ENCODE measurements at places on chromosomes 2 and 18.

GRCh38 chr2:85995648-85996529 is 107.1 kb upstream of the ST3GAL5 start:
- DNase-seq, result no peak

DNA sequence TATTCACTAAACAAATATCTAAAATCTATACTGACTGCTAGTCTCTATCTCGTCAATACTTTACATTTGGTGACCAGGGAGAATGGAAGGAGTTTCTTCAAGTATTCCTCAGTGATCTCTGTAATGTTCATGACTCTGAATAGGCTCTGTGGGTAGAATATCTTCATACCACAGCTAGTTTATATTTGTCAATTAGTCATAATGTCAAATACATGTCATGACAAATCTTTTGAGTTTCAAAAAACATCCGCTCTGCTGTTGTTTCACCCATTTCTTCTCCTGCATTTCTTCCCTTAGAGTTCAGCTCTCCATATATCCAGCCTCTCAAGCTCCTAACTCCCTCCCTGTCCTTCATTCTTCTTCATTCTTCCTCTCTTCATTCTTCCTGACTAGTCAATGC is 206.5 kb upstream of the FANCL start:
- DNase-seq, result no peak

DNA sequence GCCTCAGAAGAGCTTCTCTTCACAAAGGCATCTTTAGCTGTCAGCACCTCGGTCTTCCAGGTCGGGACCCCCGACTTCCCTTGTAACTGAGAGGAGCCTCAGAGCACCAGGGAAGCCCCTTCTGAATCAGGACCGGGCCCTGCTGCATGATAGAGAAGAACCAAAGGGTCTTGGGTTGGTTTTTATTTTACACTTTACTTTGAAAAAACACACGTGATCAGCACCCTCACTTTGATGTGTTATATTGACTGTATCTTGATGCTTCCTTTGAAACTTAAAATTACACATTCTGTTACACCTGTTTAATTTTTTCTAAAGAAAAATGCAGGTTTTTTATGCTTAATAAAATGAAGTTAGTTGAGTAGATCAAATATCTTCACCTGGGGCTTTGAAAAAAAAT is 202.3 kb downstream of the FAM210A start:
- DNase-seq, result no peak

- DNase-seq, result no peak
Measured at GRCh38 chr2:124558277-124558905, 533.3 kb downstream of the CNTNAP5 start.

DNA sequence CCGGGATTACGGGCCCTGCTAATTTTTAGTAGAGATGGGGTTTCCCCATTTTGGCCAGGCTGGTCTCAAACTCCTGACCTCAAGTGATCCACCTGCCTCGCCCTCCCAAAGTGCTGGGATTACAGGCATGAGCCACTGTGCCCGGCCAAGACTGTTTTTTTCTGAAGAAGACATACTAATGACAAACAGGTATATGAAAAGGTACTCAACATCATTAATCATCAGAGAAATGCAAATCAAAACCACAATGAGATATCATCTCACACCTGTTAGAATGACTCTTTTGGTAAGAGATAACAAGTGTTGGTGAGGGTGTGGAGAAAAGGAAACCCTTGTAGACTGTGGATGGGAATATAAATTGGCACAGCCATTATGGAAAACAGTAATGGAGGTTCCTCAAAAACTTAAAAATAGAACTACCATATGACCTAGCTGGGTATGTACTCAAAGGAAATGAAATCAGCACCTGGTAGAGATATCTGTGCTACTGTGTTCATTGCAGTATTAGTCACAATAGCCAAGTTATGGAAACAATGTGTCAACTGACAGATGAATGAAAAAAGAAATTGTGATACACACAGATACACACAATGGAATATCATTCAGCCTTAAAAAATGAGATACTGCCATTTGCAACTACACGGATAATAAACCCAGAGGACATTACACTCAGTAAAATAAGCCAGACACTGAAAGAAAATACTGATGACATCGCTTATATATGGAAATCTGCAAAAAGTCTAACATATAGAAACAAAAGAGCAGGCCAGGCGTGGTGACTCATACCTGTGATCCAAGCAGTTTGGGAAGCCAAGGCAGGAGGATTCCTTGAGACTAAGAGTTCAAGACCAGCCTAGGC is 20.8 kb downstream of the SOS1 start:
- DNase-seq, result no peak

GRCh38 chr2:215626812-215627281 is 191.0 kb upstream of the FN1 start:
- DNase-seq, result no peak

GRCh38 chr2:15727396-15728244 is 136.0 kb downstream of the DDX1 start:
- DNase-seq, result no peak

DNA sequence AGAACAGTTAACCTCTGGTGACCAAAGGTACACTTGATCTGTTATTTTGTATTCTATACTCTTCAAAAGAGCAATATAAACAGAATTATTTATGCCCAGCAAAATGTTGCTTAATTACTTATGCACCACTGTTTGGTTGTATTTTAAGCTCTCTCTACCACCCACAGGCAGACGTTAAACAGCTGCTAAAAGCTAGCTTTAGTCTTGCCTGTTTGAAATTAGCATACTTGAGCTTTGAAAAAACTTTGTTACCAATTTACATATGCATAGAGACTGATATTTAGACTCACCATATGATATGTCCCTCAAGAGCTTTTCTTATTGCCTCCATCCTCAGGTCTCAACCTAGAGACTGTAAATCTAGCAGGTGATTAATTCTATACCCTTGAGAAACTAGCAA is 426.9 kb downstream of the NR4A2 start:
- no peak for DNase-seq

DNA sequence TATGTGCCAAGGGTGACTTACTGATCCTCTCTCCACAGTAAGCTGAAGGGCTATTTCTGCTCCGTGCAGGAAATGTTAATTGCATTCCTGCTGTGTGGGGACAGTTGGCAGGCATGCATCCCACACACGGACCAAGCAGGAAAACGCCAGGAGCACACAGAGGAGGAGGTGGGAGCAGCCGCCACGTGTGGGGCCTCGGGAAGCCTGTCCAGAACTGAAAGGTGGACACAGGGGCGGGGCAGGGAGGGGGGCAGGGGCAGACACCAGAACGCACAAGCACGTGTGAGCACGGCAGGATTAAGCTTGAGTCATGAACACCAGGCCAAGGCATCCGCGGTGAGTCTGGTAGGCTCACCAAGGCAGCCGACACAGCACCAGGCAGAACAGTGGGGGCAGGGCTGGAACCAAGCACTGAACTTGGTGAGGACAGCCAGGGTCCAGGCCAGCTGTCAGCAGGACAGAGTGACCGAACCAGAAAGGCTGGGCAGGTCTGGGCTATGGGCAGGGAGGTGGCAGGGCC is 177.1 kb downstream of the EIPR1 start:
- DNase-seq, result no peak

DNA sequence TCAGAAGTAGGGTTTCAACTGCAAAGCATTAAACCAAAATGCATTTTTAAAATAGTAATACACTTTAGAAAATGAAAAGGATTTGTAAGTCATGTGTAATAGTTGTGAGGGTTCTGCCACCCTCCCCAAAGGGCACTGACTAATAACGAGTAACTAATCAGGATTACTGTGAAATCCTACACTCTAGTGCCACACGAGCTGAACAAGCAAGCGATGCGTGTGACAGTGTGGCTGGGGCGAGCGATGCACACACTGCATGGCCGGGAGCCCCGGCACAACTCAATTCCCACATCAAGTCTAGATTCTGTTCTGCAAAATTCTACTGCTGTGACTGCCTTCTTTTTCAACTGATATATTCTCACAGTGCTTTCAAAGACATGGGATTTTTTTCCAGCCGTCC is 156.4 kb downstream of the SEPTIN10 start:
- DNase-seq, result no peak

- no peak for DNase-seq
Measured at GRCh38 chr2:43238813-43239212, 12.4 kb upstream of the ZFP36L2 start.

DNA sequence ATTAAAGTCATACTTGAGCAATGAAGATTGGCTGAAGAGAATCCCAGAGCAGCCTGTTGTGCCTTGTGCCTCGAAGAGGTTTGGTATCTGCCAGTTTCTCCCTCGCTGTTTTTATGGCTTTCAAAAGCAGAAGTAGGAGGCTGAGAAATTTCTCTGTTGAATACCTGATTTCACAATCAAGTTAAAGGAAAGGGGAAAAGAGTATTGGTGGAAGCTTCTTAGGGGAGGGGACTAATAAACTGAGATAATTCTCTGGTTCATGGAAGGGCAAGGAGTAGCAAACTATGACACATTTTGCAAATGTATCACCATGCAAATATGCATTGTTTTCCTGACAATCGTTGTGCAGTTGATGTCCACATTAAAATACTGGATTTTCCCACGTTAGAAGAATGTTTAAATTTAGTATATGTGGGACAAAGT is at the start of gene IL1B:
TSS of gene IL1B (minus strand) at position 85 of the 423 bp plus-strand sequence. CDS start 550 bp downstream, outside the sequence.
- no peak for DNase-seq

All from stimulated activated CD4-positive, alpha-beta T cell treated with anti-CD3 and anti-CD28 coated beads, Interleukin-4, amount 100 ng/mL, for 24 hours (primary cell).